Naive thymus-derived CD4-positive, alpha-beta T cell (primary cell): ENCODE measurements at places on chromosomes 6 and 20. TPM values are rescaled to one million over a fixed set of nuclear protein-coding genes. Genes with fewer than 3 reads are reported as not detected.
A peak's percentile ranks its signal among the peaks of the same experiment; 100 is the strongest.

GRCh38 chr6:113315165-113315564, 542.0 kb upstream of the MARCKS start:
- no peak for DNase-seq
- H3K4me1 ChIP-seq, result no peaks in the 10 kb centered on the region
- H3K36me3 ChIP-seq, result no peaks in the 10 kb centered on the region
- no peak overlapping the region for H3K4me3 ChIP-seq
- H3K27ac ChIP-seq, result no peak overlapping the region
- no peaks in the 10 kb centered on the region for H3K27me3 ChIP-seq

- peaks cover 6% of the 10 kb centered on the region for H3K4me1 ChIP-seq
- DNase-seq, result no peak
- no peak overlapping the region for H3K4me3 ChIP-seq
- H3K27me3 ChIP-seq, result no peaks in the 10 kb centered on the region
Observed at GRCh38 chr20:478949-479429, 16.7 kb upstream of the TBC1D20 start.

DNA sequence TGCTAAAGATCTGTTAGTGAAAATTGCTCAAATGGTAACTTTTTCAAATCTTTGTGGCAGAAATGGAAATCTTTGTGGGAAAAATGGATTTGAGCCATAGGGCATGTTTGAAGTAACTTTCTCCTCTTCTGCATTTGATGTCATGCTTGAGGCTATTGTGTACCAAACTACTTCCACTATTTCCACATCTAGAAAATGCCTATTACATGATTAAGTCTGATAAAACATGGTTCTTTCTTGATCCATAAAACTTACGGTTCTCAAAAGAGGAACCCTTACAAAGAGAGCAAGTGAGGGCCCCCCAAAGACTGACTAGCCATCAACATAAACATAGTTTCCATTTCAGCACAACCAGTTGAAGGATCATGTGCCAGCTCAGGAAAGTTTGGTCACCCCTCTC, 150.6 kb downstream of the NFATC2 start:
- H3K36me3 ChIP-seq, result no peaks in the 10 kb centered on the region
- no peak for DNase-seq
- no peaks in the 10 kb centered on the region for H3K27me3 ChIP-seq
- H3K4me3 ChIP-seq, result no peak overlapping the region
- H3K4me1 ChIP-seq, result peaks cover 44% of the 10 kb centered on the region

GRCh38 chr6:108707328-108707976, 140.8 kb upstream of the ARMC2 start:
- DNase-seq, result no peak
- H3K4me3 ChIP-seq, result no peak overlapping the region
- H3K4me1 ChIP-seq, result no peaks in the 10 kb centered on the region
- H3K27ac ChIP-seq, result no peak overlapping the region

The TMEM244 gene
- not detected for total RNA-seq

The CASS4 gene
- total RNA-seq, result 16.9 TPM

- H3K36me3 ChIP-seq, result no peaks in the 10 kb centered on the region
- no peak overlapping the region for H3K27ac ChIP-seq
- H3K27me3 ChIP-seq, result no peaks in the 10 kb centered on the region
- no peaks in the 10 kb centered on the region for H3K4me1 ChIP-seq
- H3K4me3 ChIP-seq, result no peak overlapping the region
Observed at GRCh38 chr20:57514273-57514751, 10.6 kb downstream of the CTCFL start.

GRCh38 chr6:131754715-131755567, 44.1 kb upstream of the CTAGE9 start:
- H3K4me1 ChIP-seq, result no peaks in the 10 kb centered on the region
- H3K27me3 ChIP-seq, result no peaks in the 10 kb centered on the region
- no peak overlapping the region for H3K4me3 ChIP-seq
- H3K36me3 ChIP-seq, result no peaks in the 10 kb centered on the region

The HINT3 gene
- total RNA-seq, result 12.2 TPM

The CST5 gene
- total RNA-seq, result not detected

DNA sequence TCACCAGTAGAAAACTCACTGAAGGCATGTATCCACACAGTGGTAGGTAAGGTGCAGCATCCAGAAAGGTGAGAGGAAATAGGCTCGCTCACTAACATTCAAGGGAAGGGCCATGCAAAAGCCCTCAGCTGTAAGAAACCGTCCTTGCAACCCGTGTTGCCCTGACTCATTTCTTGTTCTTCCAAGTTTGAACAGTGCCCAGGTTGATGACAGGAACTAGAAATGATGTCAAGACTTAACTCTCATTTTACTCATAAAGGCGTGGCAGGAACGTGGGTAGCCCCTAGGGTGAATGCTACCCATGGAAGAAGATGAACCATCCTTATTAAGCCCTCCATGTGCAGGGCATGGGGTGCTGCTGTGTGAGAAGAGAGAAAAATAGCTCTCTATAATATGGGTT, 187.6 kb downstream of the CD83 start:
- H3K4me1 ChIP-seq, result no peaks in the 10 kb centered on the region
- no peak overlapping the region for H3K27ac ChIP-seq
- no peak overlapping the region for H3K4me3 ChIP-seq

GRCh38 chr20:63046841-63047240, 40.1 kb upstream of the BHLHE23 start:
- no peak for DNase-seq
- H3K27ac ChIP-seq, result no peak overlapping the region
- H3K4me1 ChIP-seq, result no peaks in the 10 kb centered on the region
- H3K4me3 ChIP-seq, result no peak overlapping the region
- no peaks in the 10 kb centered on the region for H3K36me3 ChIP-seq
- H3K27me3 ChIP-seq, result no peaks in the 10 kb centered on the region

The WDR27 gene
- total RNA-seq, result 41.4 TPM

- H3K36me3 ChIP-seq, result no peaks in the 10 kb centered on the region
- H3K27ac ChIP-seq, result no peak overlapping the region
- no peaks in the 10 kb centered on the region for H3K27me3 ChIP-seq
- peak; percentile 73 for DNase-seq
Observed at GRCh38 chr20:49610691-49611538, 43.0 kb upstream of the PTGIS start.

- no peak overlapping the region for H3K27ac ChIP-seq
- no peaks in the 10 kb centered on the region for H3K27me3 ChIP-seq
- no peak overlapping the region for H3K4me3 ChIP-seq
- DNase-seq, result no peak
- H3K36me3 ChIP-seq, result no peaks in the 10 kb centered on the region
Observed at GRCh38 chr20:37346535-37347346, 801 bp downstream of the SRC start.

GRCh38 chr6:14814016-14814415, 431.9 kb upstream of the JARID2 start:
- no peak overlapping the region for H3K4me3 ChIP-seq
- no peaks in the 10 kb centered on the region for H3K36me3 ChIP-seq
- no peak for DNase-seq
- no peak overlapping the region for H3K27ac ChIP-seq

The FKBP1A gene
- total RNA-seq, result 125 TPM

DNA sequence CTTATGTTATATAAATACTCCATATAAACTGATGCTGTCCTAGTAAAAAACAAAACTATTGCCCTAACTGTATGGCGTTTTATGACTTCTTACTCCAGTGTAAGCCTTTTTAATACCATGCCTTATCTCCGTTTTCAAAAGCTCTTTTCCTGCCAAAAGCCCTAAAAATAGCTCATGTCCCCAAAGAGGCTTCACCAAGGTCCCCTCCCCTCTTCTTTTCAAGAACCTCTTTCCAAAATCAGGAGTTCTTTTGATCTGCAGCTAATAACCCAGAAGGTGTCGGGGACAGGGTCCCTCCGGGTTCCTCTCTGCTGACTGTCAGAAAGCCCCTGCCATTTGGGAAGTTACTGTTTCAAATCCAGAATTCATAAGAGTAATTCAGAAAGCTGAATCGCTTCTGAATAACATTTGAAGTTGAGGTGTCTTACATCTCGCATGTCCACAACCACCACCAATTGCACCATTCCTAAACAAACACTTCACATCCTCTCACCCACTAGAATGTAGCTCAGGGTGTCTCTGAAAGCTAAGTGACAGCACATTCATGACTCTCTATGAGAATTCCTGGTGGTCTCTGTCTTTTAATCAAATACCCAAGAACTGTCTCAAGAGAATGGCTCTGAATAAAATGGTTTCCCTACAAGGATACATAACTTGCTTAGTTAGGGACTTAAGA, 13.3 kb downstream of the TASP1 start:
- H3K27ac ChIP-seq, result no peak overlapping the region
- no peak overlapping the region for H3K4me3 ChIP-seq
- peaks cover 8% of the 10 kb centered on the region for H3K36me3 ChIP-seq
- H3K4me1 ChIP-seq, result no peaks in the 10 kb centered on the region
- H3K27me3 ChIP-seq, result no peaks in the 10 kb centered on the region

DNA sequence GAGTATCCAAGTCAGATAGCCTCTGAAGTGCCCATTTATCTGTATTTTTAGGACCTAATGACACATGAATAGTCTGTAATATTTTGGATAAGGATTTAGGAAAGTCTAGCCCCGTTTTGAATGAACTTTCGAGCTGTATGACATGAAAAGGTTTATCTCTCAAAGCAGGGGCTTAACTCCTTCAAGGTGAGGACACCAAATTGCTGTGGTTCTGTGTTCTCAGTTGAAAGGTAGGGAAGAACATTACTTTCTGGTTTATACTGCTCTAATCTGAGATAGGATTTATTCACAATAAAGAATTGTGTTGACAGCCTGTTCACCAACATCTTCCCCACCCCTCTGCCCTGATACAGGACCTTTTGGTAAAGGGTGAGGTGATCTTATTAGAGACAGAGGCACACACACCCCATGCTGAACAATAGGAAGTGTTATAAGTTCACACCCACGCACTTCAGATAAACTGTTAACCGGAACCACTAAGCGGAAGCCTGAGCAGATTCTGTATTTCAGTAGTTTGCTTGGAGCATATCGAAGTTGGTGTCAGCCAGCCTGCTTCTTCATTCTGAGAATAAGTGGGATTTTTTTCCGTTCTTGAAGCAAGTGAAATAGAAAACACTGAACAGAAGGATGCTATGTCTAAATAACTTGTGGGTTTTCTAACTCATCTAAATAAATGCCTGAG, 223.3 kb downstream of the TMEM242 start:
- peak overlapping the region; percentile 60 for H3K27ac ChIP-seq
- no peaks in the 10 kb centered on the region for H3K36me3 ChIP-seq
- H3K27me3 ChIP-seq, result no peaks in the 10 kb centered on the region
- DNase-seq, result peak; percentile 47

The SLC26A8 gene
- total RNA-seq, result not detected

DNA sequence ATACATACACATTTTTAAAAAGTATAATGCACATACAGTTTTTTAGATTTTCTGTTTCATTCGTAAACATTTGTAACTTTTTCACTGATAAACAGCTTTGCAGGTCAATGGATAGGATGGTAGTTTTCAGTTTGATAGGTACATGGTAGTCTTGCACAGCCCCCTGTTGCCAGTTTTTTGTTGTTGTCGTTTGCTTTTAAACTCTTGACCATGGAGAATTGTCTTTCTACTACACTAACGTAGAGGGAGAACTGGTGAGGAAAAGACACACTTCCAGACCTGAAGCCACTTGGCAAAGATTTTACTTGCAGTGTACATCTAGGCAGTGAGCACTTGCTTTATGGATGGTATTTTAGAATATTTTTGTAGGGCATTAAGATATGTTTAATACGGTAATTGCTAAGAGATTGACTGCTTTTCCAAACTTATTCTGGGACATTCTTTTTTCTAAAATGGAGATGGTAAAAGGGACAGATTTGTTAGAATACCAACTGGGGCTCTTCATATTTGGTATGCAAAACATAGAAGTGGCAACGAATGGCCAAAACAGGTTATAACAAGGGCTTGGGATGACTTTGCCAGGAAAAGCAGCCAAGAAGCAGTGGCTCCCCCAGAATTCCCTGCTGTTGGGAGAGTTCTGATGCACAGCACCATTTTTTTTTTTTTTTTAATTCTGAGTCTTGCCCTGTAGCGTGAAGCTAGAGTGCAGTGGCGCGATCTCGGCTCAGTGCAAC, 1.5 kb downstream of the PYGB start:
- peak overlapping the region; percentile 5 for H3K27ac ChIP-seq
- peak overlapping the region; percentile 93 for H3K4me3 ChIP-seq
- H3K36me3 ChIP-seq, result no peaks in the 10 kb centered on the region
- H3K4me1 ChIP-seq, result peaks cover 7% of the 10 kb centered on the region
- H3K27me3 ChIP-seq, result no peaks in the 10 kb centered on the region

DNA sequence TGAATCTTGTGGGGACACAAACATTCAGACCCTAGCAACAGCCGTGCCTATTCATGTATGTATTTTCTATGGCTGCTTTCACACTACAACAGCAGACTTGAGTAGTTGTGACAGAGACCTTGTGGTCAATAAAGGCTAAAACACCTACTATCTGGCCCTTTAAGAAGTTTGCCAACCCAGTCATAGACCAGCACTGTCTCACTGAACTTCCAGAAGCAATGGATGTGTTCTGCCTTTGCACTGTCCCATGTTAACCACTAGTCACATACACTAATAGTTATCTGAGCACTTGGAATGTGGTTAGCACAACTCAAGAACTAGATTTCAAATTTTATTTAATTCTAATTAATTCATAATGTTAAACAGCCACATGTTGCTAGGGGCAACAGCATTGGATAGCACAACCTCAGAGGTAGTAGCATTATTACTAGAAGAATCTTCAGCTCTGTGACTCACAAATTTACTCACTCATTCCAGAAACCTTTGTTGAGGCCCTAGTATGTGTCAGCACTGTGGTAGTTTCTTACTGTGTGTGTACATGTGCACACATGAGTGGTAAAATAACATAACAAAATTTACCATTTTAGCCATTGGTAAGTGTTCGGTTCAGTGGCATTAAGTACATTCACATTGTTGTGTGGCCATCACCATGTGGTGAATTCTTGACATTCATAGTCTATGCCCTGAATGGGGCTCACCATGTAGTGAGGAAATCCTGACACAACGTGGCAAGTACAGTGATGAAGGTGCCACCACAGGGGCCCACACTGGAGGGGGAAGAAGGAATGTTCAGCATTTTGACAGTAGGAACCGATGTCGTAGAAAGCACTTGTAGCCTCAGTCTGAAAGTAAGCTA, 107.3 kb downstream of the CEP57L1 start:
- H3K4me3 ChIP-seq, result no peak overlapping the region
- H3K27ac ChIP-seq, result no peak overlapping the region
- H3K27me3 ChIP-seq, result no peaks in the 10 kb centered on the region
- H3K4me1 ChIP-seq, result no peaks in the 10 kb centered on the region
- no peak for DNase-seq

- peaks cover 23% of the 10 kb centered on the region for H3K4me1 ChIP-seq
- no peaks in the 10 kb centered on the region for H3K27me3 ChIP-seq
- H3K4me3 ChIP-seq, result peak overlapping the region; percentile 74
- DNase-seq, result no peak
Observed at GRCh38 chr20:33812908-33813462, 1.8 kb downstream of the CHMP4B start.

GRCh38 chr20:63381781-63382431, 20.8 kb upstream of the CHRNA4 start:
- no peaks in the 10 kb centered on the region for H3K36me3 ChIP-seq
- no peaks in the 10 kb centered on the region for H3K4me1 ChIP-seq
- peak; percentile 37 for DNase-seq
